ENCODE measurements at places on chromosomes 5 and 9.
A peak's percentile ranks its signal among the peaks of the same experiment; 100 is the strongest.

- no peaks in the 10 kb centered on the region for H3K27me3 ChIP-seq
- H3K36me3 ChIP-seq: no peaks in the 10 kb centered on the region
- DNase-seq: no peak
- H3K4me1 ChIP-seq: no peaks in the 10 kb centered on the region
These were observed 45.3 kb downstream of the PAM start for GRCh38 chr5:102800427-102800826.

- no peaks in the 10 kb centered on the region for H3K4me1 ChIP-seq
- H3K36me3 ChIP-seq: no peaks in the 10 kb centered on the region
- no peak overlapping the region for H3K27ac ChIP-seq
- H3K27me3 ChIP-seq: no peaks in the 10 kb centered on the region
These were observed 43.6 kb downstream of the ERGIC1 start for GRCh38 chr5:172877466-172878260.

- no peaks in the 10 kb centered on the region for H3K4me1 ChIP-seq
- no peaks in the 10 kb centered on the region for H3K27me3 ChIP-seq
- DNase-seq: no peak
- no peaks in the 10 kb centered on the region for H3K36me3 ChIP-seq
These were observed 68.5 kb upstream of the RAI14 start for GRCh38 chr5:34587355-34588241.

DNA sequence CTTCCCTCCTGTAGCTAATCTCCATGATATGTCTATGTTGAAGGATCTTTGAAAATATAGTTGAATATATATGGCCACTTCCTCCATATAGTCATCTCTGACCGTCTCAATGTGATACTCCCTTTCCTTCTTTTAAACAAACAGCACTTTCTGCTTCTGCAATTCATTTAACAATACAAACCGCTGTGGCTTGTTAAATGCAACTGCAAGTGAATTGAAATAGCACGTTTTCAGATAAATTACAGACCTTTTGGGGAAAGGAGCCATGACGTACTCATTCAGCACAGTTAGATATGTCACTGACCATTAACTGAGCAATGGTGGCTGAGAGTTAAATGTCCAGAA lies 82.5 kb downstream of the FBXO38 start:
- H3K4me1 ChIP-seq: no peaks in the 10 kb centered on the region
- H3K27ac ChIP-seq: no peak overlapping the region

DNA sequence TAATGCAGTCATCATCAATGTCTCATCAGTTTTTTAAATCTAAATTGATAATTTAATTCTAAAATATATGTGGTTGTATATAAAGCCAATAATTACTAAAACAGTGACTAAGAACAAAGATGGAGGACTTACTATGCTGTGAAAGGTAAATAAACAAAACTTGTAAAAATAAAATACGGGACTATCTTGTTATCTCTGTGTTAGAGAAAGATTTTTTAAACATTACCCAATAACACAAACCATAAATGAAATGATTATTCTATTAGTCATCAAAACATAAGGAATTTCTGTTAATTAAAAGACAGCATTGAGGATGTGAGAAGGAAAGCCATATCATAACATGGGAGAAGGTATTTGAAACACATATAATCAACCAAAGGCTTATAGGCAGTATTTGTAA lies 226.2 kb upstream of the SMC2 start:
- H3K27ac ChIP-seq: no peak overlapping the region
- no peak overlapping the region for H3K4me3 ChIP-seq
- H3K27me3 ChIP-seq: no peaks in the 10 kb centered on the region
- DNase-seq: no peak
- no peaks in the 10 kb centered on the region for H3K4me1 ChIP-seq

DNA sequence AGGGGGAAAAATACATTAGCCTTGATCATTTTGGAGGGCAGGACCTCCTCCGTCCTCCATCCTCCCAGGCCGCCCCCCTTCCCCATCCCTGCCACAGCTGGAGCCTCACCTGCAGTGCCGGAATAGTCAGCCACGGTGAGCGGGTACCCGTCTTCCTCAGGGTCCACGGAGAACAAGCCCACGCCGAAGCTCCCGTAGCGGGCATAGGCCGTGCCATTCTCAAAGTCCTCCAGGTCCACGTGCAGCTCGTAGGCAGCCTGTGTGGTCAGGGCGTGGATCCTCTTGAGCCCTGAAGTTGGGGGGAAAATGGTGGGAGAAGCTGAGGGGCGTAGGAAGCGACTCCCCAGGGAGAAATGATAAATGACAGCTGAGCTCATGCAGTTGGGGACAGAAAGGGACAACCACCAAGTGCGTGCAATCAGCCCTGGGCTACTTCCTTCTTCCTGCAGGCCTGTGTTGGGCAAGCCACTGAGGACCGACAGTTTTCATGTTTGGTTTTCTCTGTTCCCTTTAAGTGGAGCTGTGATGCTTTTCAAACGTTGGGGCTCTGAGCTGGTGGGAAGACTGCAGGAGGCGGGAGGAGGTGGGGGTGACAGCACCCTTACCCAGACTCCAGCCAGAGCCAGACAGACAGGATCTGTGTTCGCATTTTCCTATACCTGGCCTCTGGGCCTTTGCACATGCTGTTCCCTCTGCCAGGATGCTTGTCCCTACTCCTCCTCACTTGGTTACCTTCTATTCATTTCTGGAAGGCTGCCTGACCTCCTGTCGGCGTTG lies 8.7 kb upstream of the QRFP start:
- DNase-seq: no peak
- H3K27me3 ChIP-seq: no peaks in the 10 kb centered on the region
- no peak overlapping the region for H3K27ac ChIP-seq
- H3K4me1 ChIP-seq: no peaks in the 10 kb centered on the region

- no peaks in the 10 kb centered on the region for H3K36me3 ChIP-seq
- DNase-seq: no peak
- no peaks in the 10 kb centered on the region for H3K27me3 ChIP-seq
- no peak overlapping the region for H3K27ac ChIP-seq
These were observed 39.5 kb downstream of the PLPP1 start for GRCh38 chr5:55495216-55495615.

DNA sequence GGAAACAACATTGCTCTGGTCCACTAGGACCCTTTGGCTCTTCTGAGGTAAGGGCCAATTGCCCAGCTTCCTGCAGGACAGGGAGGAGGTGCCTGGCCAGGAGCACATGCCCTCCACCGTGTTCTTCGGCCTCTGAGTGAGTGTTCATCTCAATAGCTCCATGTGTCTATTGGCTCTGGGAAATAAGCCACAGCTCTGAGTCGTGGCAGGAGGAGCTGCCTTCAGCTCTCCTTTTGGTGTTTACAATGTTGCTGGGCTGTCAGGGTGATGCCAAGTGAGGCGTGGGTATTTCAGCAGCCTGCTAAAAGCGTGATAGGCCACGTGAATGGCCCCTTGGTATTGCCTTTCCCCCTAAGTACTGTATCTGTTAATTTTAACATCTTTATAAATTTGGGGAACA lies 26.6 kb downstream of the GADD45G start:
- H3K27ac ChIP-seq: peak overlapping the region; percentile 30
- H3K4me1 ChIP-seq: peaks cover 38% of the 10 kb centered on the region

GRCh38 chr5:102590467-102590866 lies 91.7 kb upstream of the SLCO6A1 start:
- DNase-seq: no peak
- H3K4me1 ChIP-seq: no peaks in the 10 kb centered on the region
- H3K27ac ChIP-seq: no peak overlapping the region
- no peaks in the 10 kb centered on the region for H3K36me3 ChIP-seq
- H3K4me3 ChIP-seq: no peak overlapping the region
- H3K27me3 ChIP-seq: no peaks in the 10 kb centered on the region

GRCh38 chr9:5714501-5715401 lies 85.8 kb downstream of the RIC1 start:
- DNase-seq: no peak
- H3K27me3 ChIP-seq: no peaks in the 10 kb centered on the region
- no peaks in the 10 kb centered on the region for H3K36me3 ChIP-seq
- no peak overlapping the region for H3K27ac ChIP-seq

DNA sequence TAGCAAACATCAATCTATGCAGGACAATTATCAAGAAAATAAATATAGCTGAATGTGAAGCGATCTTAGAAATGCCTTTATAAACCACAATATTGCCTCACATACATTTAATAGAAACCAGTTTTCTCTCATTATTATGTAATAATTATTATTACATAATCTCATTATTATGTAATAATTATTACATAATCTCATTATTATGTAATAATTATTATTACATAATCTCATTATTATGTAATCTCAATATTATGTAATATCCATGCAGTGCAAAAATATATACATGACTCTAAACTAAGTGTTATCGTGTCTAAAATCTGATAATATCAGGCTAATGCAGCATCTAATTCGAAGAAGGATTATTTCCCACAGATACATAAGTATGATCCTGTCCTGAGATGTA lies 563.9 kb upstream of the SEMA6A start:
- H3K4me3 ChIP-seq: no peak overlapping the region
- no peak for DNase-seq
- no peaks in the 10 kb centered on the region for H3K36me3 ChIP-seq
- H3K27me3 ChIP-seq: no peaks in the 10 kb centered on the region
- H3K4me1 ChIP-seq: no peaks in the 10 kb centered on the region
- no peak overlapping the region for H3K27ac ChIP-seq

GRCh38 chr5:95084757-95085156 lies 200.1 kb downstream of the MCTP1 start:
- H3K36me3 ChIP-seq: no peaks in the 10 kb centered on the region
- no peak overlapping the region for H3K4me3 ChIP-seq
- H3K4me1 ChIP-seq: no peaks in the 10 kb centered on the region
- H3K27me3 ChIP-seq: no peaks in the 10 kb centered on the region

DNA sequence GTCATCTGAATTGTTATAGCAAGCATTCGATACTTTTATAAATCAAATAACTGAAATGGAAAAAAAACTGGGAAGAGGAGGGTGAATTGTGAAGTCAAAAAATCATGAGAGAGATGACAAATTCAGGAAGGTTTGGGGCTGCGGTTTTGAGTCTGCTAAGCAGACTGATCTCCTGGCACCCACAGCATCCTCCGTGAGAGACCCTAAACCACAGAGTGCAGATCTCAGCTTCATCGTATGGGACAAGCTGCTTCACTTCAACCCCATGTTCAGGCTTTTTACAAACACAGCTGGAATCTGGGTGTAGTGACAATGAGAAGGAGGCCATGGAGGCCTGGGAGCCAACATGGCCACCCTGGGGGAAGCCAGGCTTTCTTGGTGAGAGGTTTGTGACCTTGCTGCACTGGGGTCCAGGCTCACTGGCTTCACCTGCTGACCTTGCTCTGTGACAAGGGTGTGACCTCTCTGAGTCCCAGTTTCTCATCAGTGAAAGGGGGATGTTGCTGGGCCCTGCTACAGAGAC lies 19.4 kb downstream of the USP20 start:
- no peak overlapping the region for H3K27ac ChIP-seq
- H3K4me3 ChIP-seq: no peak overlapping the region
- DNase-seq: no peak
- no peaks in the 10 kb centered on the region for H3K27me3 ChIP-seq
- H3K36me3 ChIP-seq: peaks cover 11% of the 10 kb centered on the region

DNA sequence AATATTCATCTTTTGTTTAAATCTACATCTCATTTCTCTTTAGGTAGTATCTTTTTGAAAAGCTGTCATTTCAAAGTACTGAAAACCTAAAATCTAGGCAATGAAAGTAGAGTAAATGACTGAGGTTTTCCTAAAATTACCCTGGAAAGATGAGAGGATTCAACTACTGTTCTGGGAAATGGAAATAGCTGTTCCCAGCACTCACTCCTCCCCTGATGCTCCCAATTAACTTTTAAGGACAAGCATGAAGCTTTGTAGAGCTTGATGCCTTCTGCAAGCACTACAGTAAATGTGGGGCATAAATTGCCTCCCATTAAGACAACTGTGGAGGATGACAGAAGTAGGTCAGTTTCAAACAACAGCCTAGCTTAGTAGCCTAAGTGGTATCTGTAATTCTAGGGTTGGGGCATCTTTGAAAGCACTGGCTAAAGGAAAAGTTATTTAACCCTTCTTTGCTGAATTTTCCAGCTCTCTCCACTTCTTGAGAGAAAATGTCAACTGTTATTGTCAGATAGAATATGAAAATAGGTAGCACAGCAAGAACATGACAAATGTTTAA lies 100.2 kb upstream of the GNA14 start:
- H3K4me3 ChIP-seq: no peak overlapping the region
- no peaks in the 10 kb centered on the region for H3K36me3 ChIP-seq
- DNase-seq: no peak
- H3K27ac ChIP-seq: no peak overlapping the region
- H3K4me1 ChIP-seq: no peaks in the 10 kb centered on the region

DNA sequence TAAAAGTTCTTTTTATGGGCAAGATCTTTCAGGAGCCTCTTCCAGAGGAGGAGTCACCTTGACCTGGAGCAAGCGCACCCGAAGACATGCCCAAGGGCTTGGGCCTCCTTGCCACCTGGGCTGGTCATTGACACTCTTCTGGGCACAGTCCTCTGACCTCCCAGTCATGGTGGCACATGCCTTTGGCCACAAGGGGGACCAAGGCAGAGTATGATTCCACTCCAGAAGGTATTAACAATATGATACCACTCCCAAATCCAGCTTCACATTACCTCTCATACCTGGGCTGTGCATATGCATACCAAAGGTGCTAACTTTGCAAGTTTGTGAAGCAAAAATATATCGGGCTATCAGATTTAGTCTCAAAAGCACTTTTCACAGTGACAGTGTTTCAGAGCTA lies 84.6 kb downstream of the MAST4 start:
- no peaks in the 10 kb centered on the region for H3K36me3 ChIP-seq
- no peaks in the 10 kb centered on the region for H3K4me1 ChIP-seq
- no peak for DNase-seq
- no peaks in the 10 kb centered on the region for H3K27me3 ChIP-seq
- H3K27ac ChIP-seq: no peak overlapping the region
- no peak overlapping the region for H3K4me3 ChIP-seq

DNA sequence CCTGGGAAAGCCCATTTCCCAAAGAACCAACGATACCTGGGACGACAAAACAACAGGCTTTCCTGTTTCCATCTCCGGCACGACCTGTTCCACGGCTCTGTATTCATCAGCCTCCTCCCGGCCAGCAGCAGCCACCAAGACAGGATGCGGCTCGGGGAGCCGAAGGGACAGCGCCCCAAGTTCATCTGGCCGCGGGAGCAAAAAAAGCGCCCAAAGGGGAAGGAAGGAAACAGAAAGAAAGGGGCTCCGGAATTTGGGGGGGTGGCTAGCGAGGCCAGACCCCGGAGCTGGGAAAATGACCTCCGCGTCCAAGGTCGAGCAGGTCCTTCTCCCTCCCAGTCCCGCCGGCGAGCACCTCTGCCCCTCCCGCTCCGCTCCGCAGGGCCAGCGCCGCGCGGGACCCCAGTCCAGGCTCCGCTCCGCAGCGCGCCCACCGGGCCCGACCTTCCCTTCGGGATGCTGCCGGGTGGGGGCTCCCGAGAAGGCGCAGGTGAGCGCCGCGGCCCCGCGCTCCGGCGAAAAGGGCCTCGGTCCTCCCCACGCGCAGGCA lies 608 bp downstream of the ELOVL7 start:
- H3K27ac ChIP-seq: peak overlapping the region; percentile 50
- H3K4me1 ChIP-seq: peaks cover under 1% of the 10 kb centered on the region
- H3K36me3 ChIP-seq: no peaks in the 10 kb centered on the region
- peak overlapping the region; percentile 94 for H3K4me3 ChIP-seq
- peak; percentile 43 for DNase-seq

DNA sequence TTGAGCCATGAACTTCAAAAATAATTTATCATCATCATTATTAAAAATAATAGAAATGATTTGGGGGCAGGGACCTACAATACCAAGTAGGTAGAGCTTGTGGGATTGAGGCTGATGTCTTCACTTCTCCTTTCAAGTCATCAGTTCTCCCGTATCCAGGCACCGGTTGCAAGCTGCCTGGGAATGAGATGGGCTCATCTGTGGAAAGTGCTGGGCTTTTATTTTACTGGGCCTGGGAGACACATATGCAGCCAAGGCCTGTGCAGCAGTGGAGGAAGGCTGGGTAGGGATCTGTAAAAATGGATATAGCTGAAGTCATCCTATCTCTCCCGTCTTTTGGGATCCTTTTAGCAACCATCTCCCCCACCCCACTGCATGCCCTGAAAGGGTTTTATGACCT lies 284.1 kb upstream of the CLINT1 start:
- no peaks in the 10 kb centered on the region for H3K36me3 ChIP-seq
- H3K4me3 ChIP-seq: no peak overlapping the region
- no peaks in the 10 kb centered on the region for H3K27me3 ChIP-seq
- H3K4me1 ChIP-seq: no peaks in the 10 kb centered on the region
- no peak overlapping the region for H3K27ac ChIP-seq
